ENCODE measurements at places on chromosomes 4 and X. TPM values are rescaled to one million over a fixed set of nuclear protein-coding genes. Genes with fewer than 3 reads are reported as not detected.
A peak's percentile ranks its signal among the peaks of the same experiment; 100 is the strongest.

Gene GLOD5
- not detected for total RNA-seq

Gene PIR
- total RNA-seq: 16.1 TPM

Gene SAGE1
- not detected for total RNA-seq

Gene JADE3
- total RNA-seq: 4.5 TPM

Gene GAGE2A
- total RNA-seq: not detected

Gene COL4A5
- 33.2 TPM for total RNA-seq

Gene CT83
- not detected for total RNA-seq

Gene PDLIM3
- total RNA-seq: 8.5 TPM

Gene DCAF8L2
- total RNA-seq: not detected

Gene DDX53
- total RNA-seq: not detected

Gene PGK1
- total RNA-seq: 729 TPM

Gene HSFX1
- total RNA-seq: 0.51 TPM

Gene ANK2
- total RNA-seq: 3.8 TPM

Gene RNF212
- total RNA-seq: 3.5 TPM

Gene SULT1E1
- total RNA-seq: not detected

Gene TLR10
- not detected for total RNA-seq

Gene ADRA2C
- not detected for total RNA-seq

Gene GABRG1
- not detected for total RNA-seq

- no peak for DNase-seq
Observed at GRCh38 chrX:11180571-11180970, 69.4 kb downstream of the HCCS start.

GRCh38 chr4:7864685-7865084 lies 75.0 kb downstream of the AFAP1 start:
- no peak for DNase-seq

GRCh38 chrX:39480963-39481362 lies 616.8 kb downstream of the BCOR start:
- no peak for DNase-seq

GRCh38 chrX:84168574-84168973 lies 19.4 kb downstream of the RPS6KA6 start:
- DNase-seq: no peak

- DNase-seq: no peak
Observed at GRCh38 chrX:151386838-151387459, 10.1 kb upstream of the VMA21 start.

GRCh38 chr4:183627979-183628588 lies 30.9 kb downstream of the RWDD4 start:
- DNase-seq: no peak

- DNase-seq: no peak
Observed at GRCh38 chr4:6359536-6360308, 90.1 kb downstream of the WFS1 start.

GRCh38 chr4:101348367-101348827 lies 1.1 kb upstream of the PPP3CA start:
- no peak for DNase-seq

- no peak for DNase-seq
Observed at GRCh38 chrX:105297041-105297440, 76.5 kb upstream of the TEX13A start.

GRCh38 chr4:52638717-52639116 lies 20.4 kb downstream of the USP46 start:
- no peak for DNase-seq

DNA sequence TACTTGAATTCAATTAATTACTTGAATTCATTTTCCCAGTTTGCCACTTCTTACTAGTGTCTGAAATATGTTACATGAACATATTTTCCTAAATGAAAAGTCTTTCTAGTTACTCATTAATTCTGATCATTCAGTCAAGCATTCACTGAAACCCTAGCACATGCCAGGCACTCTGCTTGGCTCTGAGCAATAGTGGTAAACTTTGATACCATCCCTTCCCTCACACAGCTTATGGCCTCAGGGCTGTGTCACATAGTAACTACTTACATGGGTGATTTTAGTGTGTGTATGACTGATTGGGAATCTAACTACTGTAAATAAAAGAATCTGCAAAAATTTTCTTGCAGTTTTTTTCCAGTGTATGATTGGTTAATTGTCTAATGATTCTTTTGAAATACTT lies 32.7 kb downstream of the METAP1 start:
- peak; percentile 53 for DNase-seq

GRCh38 chr4:140996766-140997165 lies 136.5 kb downstream of the RNF150 start:
- peak; percentile 89 for DNase-seq

- DNase-seq: no peak
Observed at GRCh38 chr4:5118994-5119835, 67.9 kb downstream of the STK32B start.

- no peak for DNase-seq
Observed at GRCh38 chr4:6441758-6442157, 30.7 kb downstream of the PPP2R2C start.

DNA sequence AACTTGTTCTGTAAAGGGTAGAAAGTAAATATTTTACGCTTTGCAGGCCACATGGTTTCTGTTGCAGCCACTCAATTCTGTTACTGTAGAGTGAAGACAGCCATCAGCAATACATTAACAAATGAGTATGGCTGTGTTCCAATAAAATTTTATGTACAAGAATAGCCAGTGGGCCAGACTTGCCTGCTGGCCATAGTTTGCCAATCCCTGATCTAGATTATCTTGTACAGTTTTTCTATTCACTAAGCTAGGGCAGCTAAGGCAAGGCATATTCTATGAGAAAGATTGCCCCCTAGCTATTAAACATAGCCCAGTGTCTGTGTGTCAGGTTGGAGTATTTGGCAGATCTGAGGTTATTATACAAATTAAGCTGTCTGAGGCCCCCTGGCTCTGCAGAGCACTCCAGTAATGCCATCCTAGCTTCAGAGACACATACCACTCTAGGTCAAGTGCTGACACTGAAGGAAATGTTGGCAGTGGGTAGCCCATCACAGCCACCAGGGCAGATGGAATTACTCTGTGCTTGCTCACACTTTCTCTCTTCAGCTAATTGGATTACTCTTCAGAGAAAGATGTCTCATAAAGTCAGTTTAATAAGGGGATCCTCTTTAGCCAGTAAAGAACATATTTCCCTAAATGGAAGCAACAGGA lies 40.7 kb downstream of the MTTP start:
- no peak for DNase-seq

- DNase-seq: no peak
Observed at GRCh38 chr4:95155759-95156451, 392.9 kb downstream of the UNC5C start.

DNA sequence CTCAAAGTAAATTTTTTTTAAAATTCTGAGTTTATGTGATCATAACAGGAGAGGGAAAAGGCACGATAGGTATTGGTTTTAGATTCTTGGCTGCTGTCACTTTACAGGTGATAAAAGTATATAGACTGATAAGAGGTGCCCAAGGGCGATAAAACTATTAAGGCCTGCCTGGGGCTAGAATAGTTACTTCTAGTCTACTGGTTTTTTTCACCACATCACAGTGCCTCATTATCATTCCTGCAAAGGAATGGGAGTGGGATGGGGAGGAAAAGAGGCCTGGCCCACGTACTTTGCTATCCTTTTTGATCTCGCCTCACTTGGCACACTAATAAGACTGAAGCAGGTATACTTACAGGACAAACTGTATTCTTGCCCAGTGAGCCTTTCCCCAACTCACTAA lies 46.6 kb downstream of the CXorf58 start:
- DNase-seq: no peak

DNA sequence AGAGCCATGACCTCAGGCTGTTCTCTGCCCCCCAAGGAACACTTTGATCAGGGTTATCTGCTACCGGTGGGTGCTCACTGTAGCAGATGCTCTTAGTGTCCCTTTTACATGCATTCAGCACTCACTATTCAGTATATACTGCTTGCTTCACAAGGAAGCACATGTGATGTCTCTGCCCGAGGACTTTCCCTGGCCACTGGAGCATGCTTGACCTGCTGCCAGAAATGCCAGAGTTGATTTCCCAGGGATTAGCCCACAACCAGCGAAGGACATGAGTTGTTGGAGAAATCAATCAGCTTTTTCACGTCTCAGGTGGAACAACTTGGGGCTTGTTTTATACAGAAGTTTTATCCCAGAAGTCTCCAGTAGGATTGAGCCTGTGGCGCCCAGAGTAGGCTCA lies 51.2 kb upstream of the RPS6KA3 start:
- DNase-seq: peak; percentile 36

DNA sequence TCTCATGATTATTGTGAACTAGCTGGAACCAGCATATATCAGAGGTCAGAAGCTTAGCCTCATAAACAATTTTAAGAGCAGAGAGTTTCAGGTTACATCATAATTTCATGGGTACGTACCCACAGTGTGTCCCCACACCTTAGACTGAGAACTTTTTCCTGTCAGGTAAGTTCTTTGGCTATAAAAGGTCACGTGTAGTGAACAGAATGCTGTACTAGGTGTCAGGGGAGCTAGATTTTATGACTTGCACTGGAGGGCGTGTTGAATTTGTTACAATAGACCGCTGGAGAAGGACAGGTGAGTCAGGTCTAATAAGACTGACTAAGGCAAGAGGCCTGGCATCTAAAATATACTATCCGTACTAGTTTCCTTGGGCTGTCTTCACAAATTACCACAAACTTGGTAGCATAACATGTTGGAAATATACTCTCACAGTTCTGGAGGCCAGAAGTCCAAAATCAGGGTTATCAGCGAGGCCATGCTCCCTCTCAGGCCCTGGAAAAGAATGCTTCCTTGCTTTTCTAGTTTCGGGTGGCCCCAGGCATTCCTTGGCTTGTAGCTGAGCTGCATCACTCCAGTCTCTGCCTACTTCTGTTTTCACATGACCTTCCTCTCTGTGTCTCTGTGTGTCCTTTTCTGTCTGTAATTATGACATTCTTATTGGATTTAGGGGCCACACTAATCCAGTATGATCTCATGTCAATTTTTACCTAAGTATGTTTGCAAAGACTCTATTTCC lies 512.0 kb upstream of the NR3C2 start:
- DNase-seq: no peak

- no peak for DNase-seq
Observed at GRCh38 chr4:158786955-158787354, 18.1 kb downstream of the FNIP2 start.

- no peak for DNase-seq
Observed at GRCh38 chrX:71492231-71493065, 40.5 kb upstream of the OGT start.

- no peak for DNase-seq
Observed at GRCh38 chr4:184500748-184501589, 26.6 kb upstream of the IRF2 start.

DNA sequence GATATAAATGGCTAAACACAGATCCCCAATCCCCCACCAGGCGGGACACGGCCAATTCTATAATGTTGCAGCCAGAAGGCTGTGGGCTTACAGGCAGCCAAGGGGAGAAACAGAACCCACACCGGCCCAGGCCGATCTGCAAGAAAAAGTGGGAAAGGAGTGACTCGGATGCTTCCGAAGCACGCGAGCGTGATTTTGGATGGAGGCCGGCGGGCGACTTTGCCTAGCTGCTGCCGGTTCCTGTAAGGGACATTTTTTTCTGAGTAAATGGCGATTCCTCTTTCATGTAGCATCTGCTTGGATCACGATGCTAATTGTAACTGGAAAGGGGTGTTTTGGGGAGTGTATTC lies 470.2 kb downstream of the PCDH19 start:
- no peak for DNase-seq

- no peak for DNase-seq
Observed at GRCh38 chr4:24370421-24370820, 213.9 kb downstream of the DHX15 start.

All from epithelial cell of proximal tubule (primary cell).